Activated T-helper 17 cell treated with anti-CD3 and anti-CD28 coated beads, Interleukin-2, amount 50 U/mL, for 72 hours (primary cell): ENCODE measurements at places on chromosomes 4 and X.

- no peak for ATAC-seq
Observed at GRCh38 chrX:57918750-57919436, 8.6 kb upstream of the ZXDA start.

GRCh38 chr4:145278341-145279121 is 98.1 kb upstream of the OTUD4 start:
- no peak for ATAC-seq

DNA sequence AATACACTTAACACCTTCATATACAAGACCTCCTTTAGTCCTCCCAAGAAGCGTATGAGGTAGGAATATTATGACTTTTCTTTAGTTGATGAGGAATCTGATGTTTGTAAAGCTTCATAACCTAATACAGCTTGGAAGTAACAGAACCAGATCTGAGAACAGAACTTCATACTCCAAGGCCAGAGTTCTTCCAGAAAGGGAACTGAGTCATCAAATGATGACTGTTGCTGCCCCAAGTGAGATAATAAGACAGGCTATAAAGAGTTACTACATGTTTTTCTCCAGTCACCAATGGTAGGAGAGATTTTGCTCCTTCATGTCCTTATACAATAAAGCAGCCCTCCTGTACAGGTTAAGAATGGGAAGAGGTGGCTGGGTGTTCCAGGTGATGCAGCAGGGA is 74.3 kb upstream of the ANXA3 start:
- no peak for ATAC-seq

- ATAC-seq = no peak
Observed at GRCh38 chrX:54496517-54496852, 451 bp upstream of the FGD1 start.

DNA sequence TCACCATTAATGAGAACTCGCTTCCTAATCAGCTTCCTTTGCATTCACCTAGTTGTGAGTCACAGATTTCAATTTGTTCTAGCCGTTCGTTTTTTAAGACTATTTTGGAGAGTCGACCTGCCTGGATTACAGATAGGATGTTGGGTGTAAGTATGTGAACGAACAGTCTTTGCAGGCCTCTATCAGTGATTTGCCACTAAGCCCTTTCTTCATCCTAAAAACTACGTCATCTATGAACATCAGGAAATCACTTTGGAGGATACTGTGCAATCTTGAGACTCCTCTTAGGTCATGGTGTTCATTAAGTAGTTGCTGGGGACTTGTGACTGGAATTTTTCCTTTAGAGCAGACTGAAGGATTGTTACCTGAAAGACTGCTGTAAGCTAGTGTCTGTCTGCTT is 1.1 kb downstream of the POLA1 start:
- ATAC-seq = no peak
